Tongue (tissue), 3 donors: ENCODE measurements at places on chromosomes 7 and 10.

GRCh38 chr10:132065491-132066105, at the start of gene JAKMIP3:
TSS of gene JAKMIP3 (plus strand) at chr10:132065946. CDS start at chr10:132104809, 38,863 bp downstream.
- DNase-seq: peak; percentile 83

DNA sequence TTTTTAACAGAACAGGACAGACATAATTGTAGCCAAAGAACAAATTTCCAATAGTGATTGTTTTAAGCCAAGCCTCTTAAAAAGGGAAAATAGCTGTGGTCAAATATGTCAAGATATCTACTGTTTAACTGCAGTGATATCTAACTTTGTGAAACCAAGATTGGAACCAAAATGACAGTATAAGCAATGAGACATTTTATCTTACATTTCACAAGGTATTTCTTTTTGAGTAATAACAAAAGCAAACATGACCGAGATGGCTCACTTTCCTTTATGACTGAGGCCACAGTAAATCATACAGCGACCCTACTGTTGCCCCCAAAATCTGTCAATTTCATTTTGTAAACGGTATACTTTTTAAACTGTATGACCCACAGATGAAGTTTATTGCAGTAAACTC, 215.8 kb downstream of the MLLT10 start:
- no peak for DNase-seq

DNA sequence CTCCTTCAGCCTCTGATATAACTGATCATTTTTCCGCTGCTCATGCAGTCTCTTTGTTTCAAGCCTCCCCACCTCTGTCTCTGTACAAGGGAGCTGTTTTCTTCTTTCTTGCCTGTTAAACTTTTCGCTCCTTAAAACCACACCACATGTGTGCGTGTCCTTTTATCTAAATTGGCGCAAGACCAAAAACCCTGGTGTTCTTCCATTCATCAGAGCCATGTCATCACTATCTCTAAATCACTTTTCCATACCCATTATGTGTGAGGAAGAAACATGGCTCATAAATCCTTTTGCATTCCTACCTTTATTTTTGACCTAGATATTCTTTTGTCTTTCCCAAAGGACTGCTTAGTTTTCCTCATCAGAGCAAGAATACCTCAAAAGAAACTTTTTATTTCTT, 239.0 kb upstream of the IMMP2L start:
- DNase-seq: no peak

DNA sequence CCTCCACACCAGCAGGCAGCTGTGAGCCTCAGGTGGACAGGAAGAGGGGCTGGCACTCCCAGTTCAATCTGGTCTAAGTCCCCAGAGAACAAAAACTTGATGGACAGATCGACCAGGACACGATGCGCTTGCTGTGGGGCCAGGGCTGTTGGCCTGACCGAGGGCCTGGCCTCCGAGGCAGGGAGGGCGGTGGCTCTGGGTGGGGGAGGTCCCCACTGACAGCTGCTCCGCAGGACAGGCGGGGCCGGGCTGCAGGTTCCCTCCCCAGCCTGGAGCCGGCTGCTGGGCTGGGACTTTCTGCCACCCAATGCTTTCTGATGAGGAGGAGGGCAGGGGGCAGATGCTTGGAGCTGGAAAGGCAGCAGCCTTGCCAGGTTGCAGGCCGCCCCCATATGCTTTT, 37.4 kb upstream of the ADGRA1 start:
- DNase-seq: peak; percentile 54

GRCh38 chr10:73439055-73439454, 5.7 kb upstream of the MSS51 start:
- no peak for DNase-seq

DNA sequence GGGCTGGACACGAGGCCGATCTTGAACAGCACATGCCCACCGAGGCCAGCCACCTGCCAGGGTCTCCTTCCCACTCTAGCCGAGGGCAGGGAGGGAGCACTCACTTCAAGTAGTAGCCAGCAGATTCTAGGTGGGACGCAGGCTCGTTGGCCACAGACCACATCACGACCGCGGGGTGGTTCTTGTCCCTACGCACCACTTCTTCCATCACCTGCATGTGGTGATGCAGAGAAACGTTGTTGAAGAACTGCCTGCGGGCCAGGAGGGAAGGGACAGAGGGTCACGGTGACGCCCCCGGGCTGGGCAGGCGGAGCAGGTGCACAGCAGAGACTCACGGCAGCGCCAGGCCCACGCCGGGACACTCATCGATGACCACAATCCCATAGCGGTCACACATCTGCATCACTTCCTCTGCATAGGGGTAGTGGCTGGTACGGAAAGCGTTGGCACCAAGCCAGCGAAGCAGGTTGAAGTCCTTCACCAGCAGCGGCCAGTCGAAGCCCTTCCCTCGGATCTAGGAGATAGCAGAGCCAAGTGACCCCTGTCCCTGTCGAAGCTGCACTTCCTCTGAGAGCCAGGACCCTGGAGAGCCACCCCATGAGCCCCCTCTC, 7.7 kb downstream of the GUSB start:
- no peak for DNase-seq

DNA sequence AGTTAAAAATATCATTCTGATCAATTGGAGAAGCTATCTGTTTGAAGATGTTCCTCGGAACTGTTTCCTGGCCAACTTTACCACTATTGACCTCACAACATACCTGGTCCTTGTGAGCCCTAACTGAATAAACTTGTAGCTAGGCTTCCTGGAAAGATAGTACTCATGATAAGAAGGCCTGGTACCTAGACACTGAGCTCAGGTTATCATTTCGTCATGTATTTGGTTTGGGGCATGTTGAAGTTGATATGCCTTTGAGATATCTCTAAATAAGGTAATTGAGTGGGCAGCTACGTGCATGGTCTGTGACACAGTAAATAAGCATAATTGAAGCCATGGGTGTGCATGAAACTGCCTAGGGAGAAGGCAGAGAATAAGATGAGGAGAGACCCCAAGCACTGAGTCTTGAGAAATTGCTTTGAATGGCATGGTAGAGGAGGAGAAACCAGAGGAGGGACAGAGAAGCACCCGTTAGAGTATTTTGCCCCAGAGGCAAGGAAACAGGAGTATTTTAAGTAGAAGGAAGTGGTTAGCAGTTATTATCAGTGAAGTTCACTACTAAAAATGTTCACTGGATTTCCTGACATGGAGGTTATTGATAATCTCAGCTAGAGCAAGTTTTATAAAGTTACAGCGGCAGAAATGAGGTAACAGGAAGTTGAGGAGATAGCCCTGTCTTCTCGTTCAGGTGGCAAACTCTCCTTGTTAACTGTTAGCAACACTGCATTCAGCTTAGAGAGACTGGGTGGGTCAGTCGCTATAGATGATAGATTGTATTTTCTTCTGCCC, 55.6 kb downstream of the CC2D2B start:
- DNase-seq: no peak

GRCh38 chr10:11546581-11546980, 64.9 kb downstream of the USP6NL start:
- DNase-seq: no peak

DNA sequence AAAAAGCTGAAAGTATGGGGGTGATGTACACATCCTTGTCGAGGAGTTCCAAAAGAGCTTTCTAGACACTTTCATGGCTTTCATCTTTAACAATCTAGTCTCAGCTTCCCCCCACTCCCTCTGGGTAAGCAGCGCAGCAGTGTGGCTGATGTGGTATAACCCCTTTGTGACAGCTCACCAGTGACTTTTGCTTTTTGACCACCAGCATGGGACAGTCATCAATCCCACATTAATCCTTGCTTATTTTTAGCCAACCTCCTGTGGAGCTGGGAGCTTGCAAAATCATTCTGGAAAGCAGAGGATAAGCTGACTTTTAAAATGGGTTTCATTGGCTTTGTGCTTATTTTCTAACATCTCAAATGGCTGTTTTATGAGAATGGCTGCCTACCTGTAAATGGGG, 272.7 kb downstream of the HDAC9 start:
- DNase-seq: no peak

DNA sequence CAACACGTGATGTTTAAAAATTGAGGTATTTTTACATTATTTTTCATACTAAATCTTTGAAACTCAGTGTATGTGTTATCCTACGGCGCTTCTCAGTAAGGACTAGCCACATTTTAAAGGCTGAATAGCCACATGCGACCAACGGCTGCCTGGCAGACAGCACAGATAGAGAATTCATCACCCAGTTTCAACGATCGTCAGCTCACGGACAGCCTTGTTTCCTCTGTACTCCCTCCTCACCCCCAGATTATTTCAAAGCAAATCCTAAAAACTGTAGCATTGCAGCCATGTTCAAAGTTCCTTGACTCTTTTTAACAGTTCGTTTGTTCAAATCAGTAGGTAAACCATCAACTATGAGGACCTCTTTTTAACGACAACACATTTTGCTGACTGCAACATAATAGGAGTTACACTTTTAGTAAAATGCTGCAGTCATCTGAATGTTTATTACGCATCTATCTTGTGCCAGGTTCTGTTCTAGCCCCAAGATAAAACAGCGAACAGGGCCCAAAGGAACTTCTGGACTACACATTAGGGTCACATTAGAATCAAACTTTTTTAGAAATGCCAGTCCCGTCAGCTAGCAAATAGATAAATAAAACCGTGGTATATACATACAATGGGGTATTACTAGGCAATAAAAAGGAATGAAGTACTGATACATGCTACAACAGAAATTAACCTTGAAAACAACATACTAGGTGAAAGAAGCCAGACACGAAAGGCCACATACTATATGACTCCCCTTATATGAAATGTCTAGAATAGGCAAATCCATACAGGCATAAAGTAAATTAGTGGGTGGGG, 5.7 kb downstream of the OSBPL3 start:
- no peak for DNase-seq

DNA sequence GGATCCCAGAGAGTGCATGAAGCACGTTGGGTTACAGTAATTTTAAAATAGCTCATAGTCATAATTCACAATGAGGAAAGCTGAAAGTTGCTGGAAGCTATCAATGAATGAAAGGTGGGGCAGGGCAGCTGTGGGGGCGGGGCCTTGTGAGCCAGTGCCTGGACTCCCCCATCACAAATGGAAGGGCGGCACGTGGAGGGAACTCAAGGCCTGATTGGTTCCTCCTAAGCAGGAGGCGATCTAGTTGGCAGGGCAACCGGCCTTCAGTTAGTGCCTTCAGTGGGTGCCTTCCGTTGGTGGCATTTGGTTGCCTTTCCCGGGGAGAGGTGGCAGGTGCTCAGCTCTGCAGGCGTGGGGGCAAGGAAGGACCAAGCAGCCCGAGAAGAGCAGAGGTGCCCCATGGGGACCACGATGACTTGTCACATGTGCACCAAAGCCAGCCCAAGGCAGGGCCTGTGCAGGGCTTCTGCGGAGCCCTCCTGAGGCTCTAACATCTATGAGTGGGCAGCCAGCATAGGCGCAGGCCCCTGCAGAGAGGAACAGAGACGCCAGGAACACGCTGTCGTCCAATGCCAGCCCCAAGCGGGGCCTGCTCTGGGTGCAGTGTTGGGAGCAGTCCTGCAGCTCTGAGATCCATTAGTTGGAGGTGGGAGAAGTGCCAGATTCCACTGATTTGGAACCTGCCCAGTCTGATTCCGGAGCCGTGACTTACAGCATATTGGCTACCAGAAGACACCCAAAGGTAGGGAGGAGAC, 59.8 kb upstream of the PDSS1 start:
- no peak for DNase-seq

GRCh38 chr7:113179313-113179712, 61.0 kb upstream of the SMIM30 start:
- DNase-seq: no peak
